ENCODE measurements at places on chromosomes 13 and 19. TPM values are rescaled to one million over a fixed set of nuclear protein-coding genes. Genes with fewer than 3 reads are reported as not detected.

GRCh38 chr13:26999499-26999898, 172.1 kb downstream of the USP12 start:
- no peak for DNase-seq

The CATSPERD gene
- not detected for total RNA-seq

DNA sequence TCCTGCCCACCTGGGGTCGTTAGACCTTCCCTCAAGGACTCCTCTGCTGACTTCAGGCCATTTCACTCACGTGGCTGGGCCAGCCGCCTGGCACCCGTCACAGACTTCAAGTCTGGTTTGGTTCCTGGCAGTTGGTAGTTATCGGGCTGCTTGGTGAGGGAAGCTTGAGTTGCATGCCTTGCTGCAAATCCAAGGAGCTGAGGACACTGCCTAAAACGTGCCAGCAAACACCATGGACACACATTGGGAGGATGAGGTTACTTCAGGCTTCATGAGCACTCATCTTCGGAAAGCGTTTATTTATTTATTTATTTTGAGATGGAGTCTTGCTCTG, 2.6 kb downstream of the GPI start:
- DNase-seq = no peak

- DNase-seq = no peak
Observed at GRCh38 chr19:10508707-10509106, 5.6 kb upstream of the KEAP1 start.

DNA sequence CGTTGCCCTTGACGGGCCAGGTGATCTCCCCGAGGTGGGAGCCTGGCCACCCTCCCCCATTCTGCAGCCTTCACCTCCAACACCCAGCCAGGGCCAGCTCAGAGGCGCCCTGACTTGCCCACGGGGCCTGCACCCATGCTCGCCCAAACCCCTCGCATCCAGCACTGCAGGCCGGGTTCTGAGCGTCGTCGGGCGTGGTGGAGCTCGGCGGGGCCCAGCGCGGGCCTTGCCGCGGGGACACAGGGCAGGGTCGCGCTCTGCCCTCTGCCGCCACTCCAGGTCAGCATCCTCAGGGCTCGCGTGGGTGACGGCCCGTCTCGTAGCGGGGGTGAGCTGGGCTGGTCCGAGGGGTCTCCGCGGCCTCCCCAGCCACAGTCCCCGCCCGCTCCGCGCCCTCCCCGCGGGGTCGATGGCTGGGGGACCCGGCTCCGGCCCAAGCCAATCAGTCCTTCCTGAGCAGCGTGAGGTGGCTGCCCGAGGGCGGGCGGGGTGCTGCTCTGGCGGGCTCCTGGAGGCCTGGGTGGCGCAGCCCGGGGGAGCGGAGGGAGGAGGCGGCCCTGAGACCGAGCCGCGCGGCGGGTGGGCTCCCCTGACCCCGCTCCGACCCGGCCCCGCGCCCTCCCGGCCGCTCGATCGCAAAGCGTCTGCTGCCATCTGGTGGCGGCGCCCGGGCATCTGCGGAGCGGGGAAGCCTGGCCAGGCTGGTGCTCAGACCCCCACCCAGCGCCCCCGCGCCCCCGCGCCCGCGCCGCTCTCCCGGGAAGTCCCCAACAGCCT, 61.4 kb downstream of the CCNE1 start:
- peak; percentile 14 for DNase-seq

The MISP3 gene
- under 0.01 TPM for total RNA-seq

The ZNF576 gene
- 9.0 TPM for total RNA-seq

The PLVAP gene
- not detected for total RNA-seq

GRCh38 chr19:47284324-47284899, 9.7 kb downstream of the INAFM1 start:
- DNase-seq = peak; percentile 65
